ENCODE measurements at places on chromosomes 7 and 10.

DNA sequence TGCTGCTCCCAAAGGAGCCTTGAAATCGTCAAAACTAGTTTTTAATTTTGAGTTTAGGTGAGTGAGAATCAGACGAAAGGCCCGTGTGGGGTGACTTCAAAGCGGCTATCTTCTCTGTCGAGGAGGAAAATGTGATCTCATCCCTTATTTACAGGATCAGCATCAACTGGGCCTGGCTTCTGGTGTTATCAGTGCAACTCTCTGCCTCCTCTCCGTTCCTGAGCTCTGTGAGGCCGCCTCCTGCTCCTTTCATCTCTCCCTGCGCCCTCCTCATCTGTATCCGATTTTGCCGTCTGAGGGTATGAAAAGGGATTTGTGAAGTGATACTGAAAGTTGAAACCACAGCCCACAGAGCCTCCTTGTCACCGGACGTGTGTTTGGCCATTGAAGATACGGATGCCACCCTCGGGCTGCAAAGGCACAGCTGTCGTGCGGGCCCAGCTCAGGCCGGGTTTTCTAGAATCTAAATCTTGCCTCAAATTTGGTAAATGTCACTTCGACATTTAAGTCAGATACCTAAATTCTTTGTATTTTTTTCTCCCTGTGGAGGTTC is 408.7 kb upstream of the ADARB2 start:
- H3K27ac ChIP-seq, result no peak overlapping the region
- H3K27me3 ChIP-seq, result peaks cover 11% of the 10 kb centered on the region
- no peaks in the 10 kb centered on the region for H3K36me3 ChIP-seq
- DNase-seq, result no peak
- H3K4me1 ChIP-seq, result no peaks in the 10 kb centered on the region
- H3K4me3 ChIP-seq, result no peak overlapping the region

- H3K27me3 ChIP-seq, result no peaks in the 10 kb centered on the region
- H3K4me3 ChIP-seq, result peak overlapping the region; percentile 96
- DNase-seq, result no peak
- peaks cover 39% of the 10 kb centered on the region for H3K36me3 ChIP-seq
- peak overlapping the region; percentile 98 for H3K27ac ChIP-seq
These were observed 547 bp downstream of the DDIT4 start for GRCh38 chr10:72274213-72274729.

GRCh38 chr10:133315847-133316246 is 7.1 kb downstream of the ZNF511 start:
- H3K36me3 ChIP-seq, result peaks cover 3% of the 10 kb centered on the region
- no peak overlapping the region for H3K27ac ChIP-seq

DNA sequence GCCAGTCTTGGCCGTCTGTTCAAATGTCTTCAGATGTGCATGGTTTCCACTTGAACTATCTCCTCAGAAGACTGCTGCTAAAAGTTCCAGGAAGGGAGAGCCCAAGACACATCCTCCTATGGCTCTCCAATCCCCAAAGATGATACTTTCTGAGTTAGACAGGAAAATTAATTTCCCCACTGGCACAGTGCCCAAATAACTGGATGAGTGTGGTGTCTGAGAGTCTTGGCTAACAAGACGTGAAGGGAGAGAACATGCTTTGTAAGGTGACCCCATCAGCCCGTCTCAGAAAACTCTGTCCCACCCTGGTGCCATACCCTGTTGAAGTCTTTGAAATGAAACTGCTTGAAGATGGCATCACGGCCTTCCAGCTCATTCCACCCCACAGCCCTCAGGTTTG is 2.9 kb downstream of the PCBD1 start:
- H3K27ac ChIP-seq, result no peak overlapping the region
- peaks cover 6% of the 10 kb centered on the region for H3K4me1 ChIP-seq
- no peak for DNase-seq
- peaks cover 16% of the 10 kb centered on the region for H3K36me3 ChIP-seq

DNA sequence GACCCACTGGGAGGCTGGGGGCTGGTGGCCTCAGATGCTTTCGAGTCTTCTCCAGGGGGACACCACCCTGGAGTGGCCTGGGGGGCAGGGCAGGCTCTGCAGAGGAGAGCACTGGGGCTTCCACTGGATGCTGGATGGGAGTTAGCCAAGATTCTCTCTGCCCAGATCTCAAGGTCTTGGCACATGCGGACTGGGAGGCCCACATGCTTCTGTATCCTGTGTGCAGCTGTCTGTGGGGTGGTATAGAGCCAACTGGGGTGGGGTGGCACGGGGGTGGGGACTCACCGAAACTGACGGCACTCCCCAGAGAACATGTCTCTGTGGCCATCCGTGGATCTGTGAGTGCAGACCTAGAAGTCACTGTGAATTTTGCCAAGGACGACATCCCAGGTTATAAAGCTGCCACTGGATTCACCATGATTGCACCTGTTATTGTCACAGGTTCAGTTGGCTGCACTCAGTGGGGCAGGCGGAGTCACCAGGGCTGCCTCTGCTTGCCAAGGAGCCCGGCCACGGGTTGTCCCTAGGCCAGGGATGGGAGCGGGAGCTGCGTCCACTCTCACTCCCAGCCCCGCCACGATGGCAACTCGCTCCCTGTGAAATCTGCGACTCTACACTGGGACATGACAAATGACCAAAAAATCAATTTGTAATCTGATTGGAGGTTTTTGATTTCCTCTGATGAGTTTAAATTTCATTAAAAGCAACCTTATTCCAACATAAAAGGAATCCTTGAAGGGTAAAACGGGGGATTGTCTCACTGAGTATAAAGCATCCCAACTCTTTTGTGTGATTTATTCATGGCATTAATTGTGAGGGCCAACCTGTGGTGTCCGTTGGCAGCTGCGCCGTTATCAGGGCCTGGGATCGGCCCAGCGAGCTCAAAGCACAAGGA is 131.3 kb downstream of the EBF3 start:
- no peak for DNase-seq
- H3K36me3 ChIP-seq, result no peaks in the 10 kb centered on the region
- no peak overlapping the region for H3K27ac ChIP-seq
- no peak overlapping the region for H3K4me3 ChIP-seq
- H3K4me1 ChIP-seq, result no peaks in the 10 kb centered on the region
- no peaks in the 10 kb centered on the region for H3K27me3 ChIP-seq

Measured in activated naive CD4-positive, alpha-beta T cell treated with anti-CD3 and anti-CD28 coated beads for 36 hours (primary cell).